ENCODE measurements at places on chromosomes 7 and 10. TPM values are rescaled to one million over a fixed set of nuclear protein-coding genes. Genes with fewer than 3 reads are reported as not detected.

ACSL5 gene
- total RNA-seq: 22.1 TPM

C10orf90 gene
- total RNA-seq: not detected

ITGA8 gene
- total RNA-seq: not detected

DNA sequence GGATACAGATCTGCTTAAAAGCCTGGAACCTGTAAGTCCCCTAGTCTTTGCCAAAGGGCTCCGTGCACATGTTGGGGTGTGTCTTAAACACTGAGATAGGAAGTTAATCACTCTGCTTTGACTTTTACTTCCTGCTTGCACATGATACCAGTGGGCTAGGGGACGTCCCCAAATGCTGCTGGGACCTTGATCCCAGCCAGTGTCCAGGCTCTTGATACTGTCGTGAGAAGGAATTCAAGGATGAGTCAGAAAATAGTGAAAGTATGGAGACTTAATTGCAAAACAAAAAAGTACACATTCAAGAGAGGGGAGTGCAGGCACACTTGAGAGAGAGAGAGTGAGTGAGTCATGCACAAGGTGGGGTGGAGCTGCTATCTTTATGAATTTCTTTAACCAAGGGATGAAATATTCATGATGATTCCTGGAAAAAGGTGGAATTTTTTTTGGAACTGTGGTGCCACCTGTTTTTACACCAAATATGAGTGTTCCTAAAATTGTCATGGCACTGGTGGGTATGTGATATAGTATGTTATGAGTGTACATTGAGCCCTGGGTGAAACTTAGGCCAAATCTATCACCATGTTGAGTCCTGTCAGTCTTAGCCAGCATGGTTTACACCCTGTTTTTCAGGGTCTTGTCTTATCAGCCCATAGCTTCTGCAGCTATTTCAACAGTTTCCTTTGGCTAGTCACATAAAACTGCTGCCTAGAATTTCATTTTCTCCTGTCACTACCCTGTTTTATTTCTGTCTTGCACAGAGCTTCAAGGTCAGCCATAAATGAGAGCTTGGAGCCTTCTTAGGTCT is 88.3 kb upstream of the CYP26C1 start:
- no peaks in the 10 kb centered on the region for H3K27me3 ChIP-seq
- peaks cover 5% of the 10 kb centered on the region for H3K4me1 ChIP-seq
- peaks cover 24% of the 10 kb centered on the region for H3K36me3 ChIP-seq
- H3K4me3 ChIP-seq: no peak overlapping the region

GRCh38 chr7:90923541-90923997 is 327.4 kb downstream of the CDK14 start:
- no peak overlapping the region for H3K4me3 ChIP-seq
- H3K36me3 ChIP-seq: no peaks in the 10 kb centered on the region
- no peaks in the 10 kb centered on the region for H3K4me1 ChIP-seq
- no peak overlapping the region for H3K27ac ChIP-seq
- DNase-seq: no peak

GRCh38 chr7:158979635-158980351 is 123.4 kb downstream of the DYNC2I1 start:
- H3K4me3 ChIP-seq: no peak overlapping the region
- H3K36me3 ChIP-seq: peaks cover 4% of the 10 kb centered on the region
- DNase-seq: no peak

GRCh38 chr7:135282561-135283254 is 49.1 kb downstream of the STRA8 start:
- H3K4me1 ChIP-seq: peaks cover 6% of the 10 kb centered on the region
- H3K27me3 ChIP-seq: peaks cover 5% of the 10 kb centered on the region
- DNase-seq: no peak
- no peak overlapping the region for H3K4me3 ChIP-seq

DNA sequence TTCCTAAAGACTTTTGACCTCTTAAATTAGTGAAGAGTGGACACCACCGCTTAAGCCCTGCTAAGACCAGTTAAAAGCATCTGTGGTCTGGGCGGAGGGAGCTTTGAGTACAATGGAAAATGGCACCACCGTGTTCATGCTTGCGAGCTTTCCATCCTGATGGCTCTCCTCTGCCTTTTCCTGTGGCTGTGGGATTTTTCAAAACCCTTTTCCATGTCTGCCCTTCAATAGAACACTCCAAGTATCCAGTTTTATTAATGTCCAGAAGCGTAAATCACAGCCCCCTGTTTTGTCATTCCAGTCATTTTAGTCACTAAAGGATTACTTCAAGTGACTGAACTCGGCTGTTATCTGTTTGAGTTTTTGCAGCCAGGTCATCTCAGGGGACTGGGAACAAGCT is 181.8 kb downstream of the MGMT start:
- peaks cover 25% of the 10 kb centered on the region for H3K36me3 ChIP-seq
- no peak overlapping the region for H3K27ac ChIP-seq
- H3K4me1 ChIP-seq: no peaks in the 10 kb centered on the region
- no peak overlapping the region for H3K4me3 ChIP-seq
- no peak for DNase-seq

- peaks cover 19% of the 10 kb centered on the region for H3K36me3 ChIP-seq
- no peak overlapping the region for H3K4me3 ChIP-seq
- no peak overlapping the region for H3K27ac ChIP-seq
- no peak for DNase-seq
- no peaks in the 10 kb centered on the region for H3K27me3 ChIP-seq
- no peaks in the 10 kb centered on the region for H3K4me1 ChIP-seq
These were observed 83.0 kb upstream of the DNAJB6 start for GRCh38 chr7:157253850-157254249.

DNA sequence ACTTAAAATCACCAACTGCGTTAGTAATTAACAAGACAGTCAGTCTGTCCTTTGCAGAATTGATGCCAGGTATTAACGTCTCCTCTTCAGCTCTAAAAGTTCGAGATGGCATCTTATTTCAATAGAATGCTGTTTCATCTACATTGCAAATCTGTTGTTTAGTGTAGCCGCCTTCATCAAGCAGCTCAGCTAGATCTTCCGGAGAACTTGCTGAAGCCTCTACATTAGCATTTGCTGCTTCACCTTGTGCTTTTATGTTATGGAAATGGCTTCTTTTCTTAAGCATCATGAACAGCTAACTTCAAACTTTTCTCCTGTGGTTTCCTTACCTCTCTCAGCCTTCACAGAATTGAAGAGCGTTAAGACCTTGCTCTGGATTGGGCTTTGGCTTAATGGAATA is 95.5 kb upstream of the FAM20C start:
- no peak overlapping the region for H3K4me3 ChIP-seq
- DNase-seq: no peak
- H3K36me3 ChIP-seq: no peaks in the 10 kb centered on the region
- H3K27me3 ChIP-seq: peaks cover 8% of the 10 kb centered on the region
- no peaks in the 10 kb centered on the region for H3K4me1 ChIP-seq

GRCh38 chr10:47025253-47025539 is 114.0 kb downstream of the PTPN20 start:
- no peaks in the 10 kb centered on the region for H3K4me1 ChIP-seq
- H3K27me3 ChIP-seq: no peaks in the 10 kb centered on the region
- H3K4me3 ChIP-seq: no peak overlapping the region
- no peaks in the 10 kb centered on the region for H3K36me3 ChIP-seq
- H3K27ac ChIP-seq: no peak overlapping the region

DNA sequence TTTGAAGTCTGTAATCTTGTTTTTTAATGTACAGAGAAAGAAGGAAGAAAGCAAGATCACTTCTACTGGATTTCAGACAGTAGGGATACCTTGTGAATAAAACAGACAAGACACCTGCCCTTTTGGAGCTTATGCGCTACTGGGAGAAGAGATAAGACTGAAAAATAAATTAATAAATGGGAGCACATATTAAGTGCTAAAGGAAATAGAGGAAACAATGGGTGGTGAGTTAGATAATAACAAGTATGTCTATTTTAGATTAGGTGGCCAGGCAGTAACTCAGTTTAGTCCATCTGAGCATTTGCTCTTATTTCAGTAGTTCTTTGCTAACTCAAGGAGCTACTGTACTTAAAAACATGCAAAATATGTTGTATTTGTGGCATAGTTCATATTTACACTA is 15.9 kb downstream of the MIOS start:
- no peak overlapping the region for H3K27ac ChIP-seq
- peaks cover 2% of the 10 kb centered on the region for H3K36me3 ChIP-seq
- H3K27me3 ChIP-seq: no peaks in the 10 kb centered on the region
- H3K4me3 ChIP-seq: no peak overlapping the region
- no peaks in the 10 kb centered on the region for H3K4me1 ChIP-seq

DNA sequence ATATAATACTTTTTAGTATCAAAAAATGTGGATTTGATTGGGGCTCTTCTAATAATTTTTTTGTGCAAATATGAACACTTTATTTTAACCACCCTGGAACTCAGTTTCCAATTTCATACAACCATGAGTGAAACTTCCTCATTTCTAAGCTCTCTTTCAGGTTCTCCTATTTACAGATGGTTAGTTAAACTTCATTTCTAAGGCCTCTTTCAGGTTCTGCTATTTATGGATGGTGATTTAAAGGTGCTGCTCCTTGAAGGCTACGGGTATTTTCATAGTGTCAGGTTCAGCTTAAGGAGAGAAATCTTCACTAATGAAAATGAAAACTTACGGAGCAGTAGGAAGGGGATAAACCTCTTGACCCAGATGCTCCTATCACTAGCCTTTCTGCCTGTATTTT is 568.3 kb downstream of the KIF20B start:
- H3K4me3 ChIP-seq: no peak overlapping the region
- no peaks in the 10 kb centered on the region for H3K27me3 ChIP-seq
- H3K4me1 ChIP-seq: no peaks in the 10 kb centered on the region
- H3K27ac ChIP-seq: no peak overlapping the region

GRCh38 chr7:50142425-50143017 is 49.5 kb upstream of the ZPBP start:
- H3K4me3 ChIP-seq: peak overlapping the region; percentile 45
- H3K27ac ChIP-seq: peak overlapping the region; percentile 82
- H3K4me1 ChIP-seq: peaks cover 43% of the 10 kb centered on the region
- peak; percentile 64 for DNase-seq
- H3K27me3 ChIP-seq: no peaks in the 10 kb centered on the region

DNA sequence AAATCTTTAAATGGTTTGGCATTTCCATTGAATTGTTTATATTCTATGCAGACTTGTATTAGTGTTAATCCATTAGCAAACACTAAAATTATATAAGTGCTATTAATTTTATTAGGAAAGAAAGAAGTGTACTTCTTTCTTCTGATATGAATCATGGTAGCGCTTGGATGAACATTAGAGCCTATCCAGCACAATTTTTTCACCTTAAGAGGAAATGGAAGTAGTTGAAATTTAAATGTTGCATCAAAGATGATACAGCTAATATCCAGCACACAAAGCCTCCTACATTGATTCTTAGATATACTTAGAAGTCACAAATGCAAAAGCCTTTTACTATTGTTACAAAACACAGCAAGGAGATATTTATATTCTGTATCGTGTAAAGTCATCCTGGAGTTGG is 174.5 kb downstream of the AHR start:
- H3K27me3 ChIP-seq: peaks cover 2% of the 10 kb centered on the region
- no peak overlapping the region for H3K4me3 ChIP-seq
- H3K27ac ChIP-seq: no peak overlapping the region
- no peaks in the 10 kb centered on the region for H3K4me1 ChIP-seq
- H3K36me3 ChIP-seq: no peaks in the 10 kb centered on the region
- no peak for DNase-seq

- no peak for DNase-seq
- no peak overlapping the region for H3K27ac ChIP-seq
- H3K4me1 ChIP-seq: no peaks in the 10 kb centered on the region
- H3K4me3 ChIP-seq: no peak overlapping the region
These were observed 89.6 kb upstream of the ZNF804B start for GRCh38 chr7:88669913-88670312.

- peak; percentile 54 for DNase-seq
- peaks cover 38% of the 10 kb centered on the region for H3K4me1 ChIP-seq
- H3K36me3 ChIP-seq: no peaks in the 10 kb centered on the region
- H3K27me3 ChIP-seq: no peaks in the 10 kb centered on the region
These were observed 672 bp downstream of the LFNG start for GRCh38 chr7:2520131-2520760.

DNA sequence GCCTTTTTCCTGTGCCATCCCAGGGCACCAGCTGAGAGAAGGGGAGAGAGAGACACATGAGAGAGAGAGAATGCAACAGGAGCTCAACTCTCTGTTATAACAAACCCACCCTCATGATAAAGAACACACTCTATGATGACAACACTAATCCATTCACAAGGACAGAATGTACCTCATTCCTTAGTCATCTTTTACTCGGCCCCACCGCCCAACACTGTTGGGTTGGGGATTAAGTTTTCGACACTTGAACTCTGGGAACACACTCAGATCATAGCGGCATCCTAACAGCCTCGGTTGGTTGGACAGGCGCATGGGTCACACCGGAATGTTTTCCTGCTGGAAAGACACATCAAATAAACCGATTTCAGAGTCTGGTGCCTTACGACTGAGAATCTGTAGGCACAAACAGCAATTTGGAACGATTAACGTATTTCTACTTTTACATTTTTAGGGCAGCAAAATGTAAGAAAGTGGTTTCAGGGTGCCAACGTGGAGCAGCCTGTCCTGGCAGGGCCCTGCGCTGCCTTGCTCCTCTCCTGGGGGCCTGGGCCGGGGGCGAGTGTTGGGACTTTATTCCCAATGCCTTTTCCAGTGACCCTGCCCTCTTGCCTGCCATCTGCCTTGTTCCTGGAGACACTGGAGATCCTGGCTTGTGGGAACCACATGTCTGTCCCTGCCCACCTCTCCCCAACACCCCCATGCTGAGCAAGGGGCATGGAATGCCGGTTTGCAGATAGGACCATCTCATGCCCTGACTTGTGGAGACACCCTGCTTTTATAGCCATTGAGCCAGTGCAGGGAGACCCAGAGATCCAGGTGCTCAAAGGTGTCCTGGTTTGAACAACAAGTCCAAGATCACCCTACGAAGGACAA is 287.0 kb downstream of the TCERG1L start:
- no peak overlapping the region for H3K4me3 ChIP-seq
- H3K36me3 ChIP-seq: no peaks in the 10 kb centered on the region
- no peaks in the 10 kb centered on the region for H3K4me1 ChIP-seq
- no peak for DNase-seq

- no peaks in the 10 kb centered on the region for H3K4me1 ChIP-seq
- no peak for DNase-seq
- H3K27me3 ChIP-seq: peaks cover 7% of the 10 kb centered on the region
These were observed 37.3 kb upstream of the PDZD8 start for GRCh38 chr10:117412469-117413010.

DNA sequence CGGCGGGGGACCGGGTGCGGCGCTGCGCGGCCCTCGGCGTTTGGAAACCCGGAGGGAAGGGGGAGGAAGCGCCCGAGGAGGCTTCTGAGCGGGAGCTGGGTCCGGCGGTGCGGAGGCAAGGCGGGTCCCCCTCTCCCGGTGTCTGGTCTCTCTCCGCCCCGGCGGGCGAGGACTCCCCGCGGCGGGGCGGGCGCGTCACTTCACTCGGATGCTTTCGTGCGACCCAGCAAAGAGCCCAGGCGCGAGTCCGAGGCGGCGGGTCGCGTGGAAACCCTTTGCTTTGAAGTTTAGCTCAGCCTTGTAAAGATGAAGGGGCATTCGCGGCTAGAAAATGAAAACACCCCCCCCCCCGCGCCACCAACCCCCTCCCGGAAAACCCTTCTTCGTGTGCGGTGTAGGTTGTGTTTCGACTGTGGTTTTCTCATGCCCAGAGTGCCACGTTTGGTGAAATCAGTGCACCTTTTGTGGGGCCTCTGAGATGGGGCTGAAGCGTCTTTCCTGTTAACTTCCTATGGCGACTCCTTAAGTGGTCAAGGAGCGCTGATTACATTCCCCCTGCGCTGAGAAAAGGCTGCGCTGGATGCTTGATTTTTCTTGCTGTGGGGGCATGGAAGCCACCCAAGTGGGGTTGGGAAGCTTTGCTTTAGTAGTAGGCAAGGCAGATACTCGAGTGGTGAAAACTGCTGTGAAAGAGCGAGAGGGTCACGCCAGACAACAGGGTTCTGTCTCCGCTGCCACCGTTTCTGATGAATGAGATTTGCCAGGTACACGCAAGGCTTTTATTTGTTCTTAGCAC is 876 bp downstream of the GNAI1 start:
- H3K27me3 ChIP-seq: peaks cover 48% of the 10 kb centered on the region
- peak; percentile 46 for DNase-seq
- H3K4me1 ChIP-seq: peaks cover 37% of the 10 kb centered on the region
- H3K4me3 ChIP-seq: peak overlapping the region; percentile 74
